ENCODE measurements at places on chromosomes 5 and 9.

DNA sequence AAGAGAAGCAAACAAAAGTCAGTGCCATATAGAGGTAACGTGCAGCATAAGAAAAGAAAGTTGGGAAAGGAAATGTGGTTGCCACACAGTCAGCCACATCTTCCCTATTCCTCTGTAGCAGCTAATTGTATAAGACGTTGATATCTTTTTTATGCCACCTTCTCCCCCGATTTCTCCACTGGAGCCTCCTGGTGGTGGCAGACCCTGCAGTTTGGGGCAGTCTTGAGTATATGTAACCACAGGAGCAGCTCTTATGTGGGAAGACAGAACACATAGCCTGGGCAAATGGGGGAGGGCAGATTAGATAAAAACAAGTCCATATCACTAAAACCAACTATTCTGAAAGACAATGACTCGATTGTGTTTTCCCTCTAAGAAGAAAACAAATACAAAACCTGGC is 99.7 kb downstream of the PLCXD3 start:
- no peak overlapping the region for H3K27ac ChIP-seq
- DNase-seq, result peak; percentile 42
- no peaks in the 10 kb centered on the region for H3K36me3 ChIP-seq
- H3K4me3 ChIP-seq, result no peak overlapping the region

- H3K4me1 ChIP-seq, result no peaks in the 10 kb centered on the region
- peaks cover 2% of the 10 kb centered on the region for H3K36me3 ChIP-seq
- DNase-seq, result no peak
These were observed 103.4 kb upstream of the RASEF start for GRCh38 chr9:83166372-83166771.

DNA sequence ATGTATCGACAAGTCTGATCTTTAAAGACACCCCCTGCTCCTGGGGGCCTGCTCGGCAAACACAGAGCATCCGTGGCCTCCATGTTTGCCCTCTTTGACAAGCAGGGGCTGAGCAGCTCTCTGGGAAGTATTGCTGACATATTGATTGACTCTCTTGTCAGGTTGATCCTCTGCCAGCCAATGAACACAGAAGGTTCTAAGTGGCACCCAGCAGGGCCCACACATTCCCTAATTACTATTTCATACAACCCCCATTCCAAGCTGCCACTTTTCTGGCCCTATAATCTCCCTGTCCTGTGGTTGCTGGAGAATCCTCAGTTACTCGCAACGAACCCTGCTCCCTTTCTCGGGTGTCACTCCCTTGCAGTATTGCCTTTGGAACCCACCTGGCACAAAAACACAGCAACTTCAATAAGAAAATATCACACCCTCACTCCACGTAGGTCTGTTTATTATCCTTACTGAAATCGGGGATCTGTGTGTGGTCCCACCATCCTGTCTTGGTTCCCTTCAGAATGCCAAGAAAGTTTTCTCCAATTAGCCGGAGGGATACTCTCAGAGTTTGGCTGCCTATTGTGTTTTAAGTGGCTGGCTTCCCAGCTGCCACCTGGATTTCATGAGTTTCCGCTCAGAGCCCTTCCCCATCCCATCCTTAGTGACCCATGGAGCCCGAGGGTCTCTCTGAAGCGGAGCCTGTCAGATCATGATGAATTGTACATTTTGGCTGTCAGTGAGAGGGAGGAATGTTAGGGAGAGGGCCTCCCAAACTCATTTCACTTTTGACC is 249.0 kb upstream of the WWC1 start:
- H3K4me3 ChIP-seq, result no peak overlapping the region
- no peak for DNase-seq
- H3K4me1 ChIP-seq, result peaks cover under 1% of the 10 kb centered on the region
- no peak overlapping the region for H3K27ac ChIP-seq

DNA sequence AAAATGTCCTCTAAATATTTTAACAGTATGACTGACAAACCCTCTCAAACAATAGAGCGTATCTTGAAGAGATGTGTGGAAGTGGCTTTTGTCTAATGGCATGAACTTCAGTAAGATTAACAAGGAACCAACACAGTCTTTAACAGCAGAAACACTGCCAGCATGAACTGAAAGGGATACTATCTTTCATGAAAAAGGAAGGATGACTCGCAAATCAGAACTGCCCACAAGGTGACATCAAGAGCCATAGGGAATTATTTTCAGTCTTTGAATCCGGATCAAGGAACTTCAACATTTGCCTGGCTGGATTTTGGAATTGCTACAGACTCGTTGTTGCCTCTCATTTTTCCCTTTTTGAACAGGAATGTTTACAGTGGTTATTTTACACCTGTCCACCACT is 5.1 kb upstream of the HEXB start:
- no peak for DNase-seq
- H3K27ac ChIP-seq, result no peak overlapping the region
- no peak overlapping the region for H3K4me3 ChIP-seq
- no peaks in the 10 kb centered on the region for H3K36me3 ChIP-seq
- no peaks in the 10 kb centered on the region for H3K4me1 ChIP-seq

- no peaks in the 10 kb centered on the region for H3K36me3 ChIP-seq
- no peak overlapping the region for H3K4me3 ChIP-seq
- H3K4me1 ChIP-seq, result no peaks in the 10 kb centered on the region
- no peak overlapping the region for H3K27ac ChIP-seq
- H3K27me3 ChIP-seq, result no peaks in the 10 kb centered on the region
- no peak for DNase-seq
These were observed 129.8 kb downstream of the MACROH2A1 start for GRCh38 chr5:135269199-135269598.

GRCh38 chr5:122195802-122196394 is 66.6 kb downstream of the ZNF474 start:
- no peaks in the 10 kb centered on the region for H3K36me3 ChIP-seq
- no peaks in the 10 kb centered on the region for H3K27me3 ChIP-seq
- no peak overlapping the region for H3K4me3 ChIP-seq
- peak; percentile 37 for DNase-seq
- no peaks in the 10 kb centered on the region for H3K4me1 ChIP-seq
- no peak overlapping the region for H3K27ac ChIP-seq

DNA sequence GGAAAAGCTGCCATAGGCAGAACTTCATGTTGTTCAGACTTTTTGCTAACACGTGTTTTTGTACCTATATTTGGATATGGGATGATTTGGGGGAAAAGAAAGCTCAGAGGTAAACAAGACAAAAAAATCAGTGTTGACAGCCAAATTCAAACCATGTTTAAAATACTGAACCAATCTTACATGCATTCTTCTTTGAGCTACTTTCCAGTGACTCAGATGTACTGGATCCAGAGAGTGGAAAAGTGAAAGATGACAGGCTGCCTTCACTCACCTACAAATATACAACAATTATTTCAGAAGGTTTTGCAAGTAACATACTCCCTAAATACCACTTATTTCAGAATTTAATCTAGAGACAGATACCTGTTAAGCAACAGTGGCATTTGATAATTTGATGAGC is 165.7 kb downstream of the MPDZ start:
- peaks cover 16% of the 10 kb centered on the region for H3K36me3 ChIP-seq
- no peak overlapping the region for H3K27ac ChIP-seq

GRCh38 chr9:107945493-107945892 is 455.9 kb upstream of the KLF4 start:
- H3K27me3 ChIP-seq, result no peaks in the 10 kb centered on the region
- no peak overlapping the region for H3K27ac ChIP-seq
- H3K36me3 ChIP-seq, result peaks cover 6% of the 10 kb centered on the region
- no peak for DNase-seq

GRCh38 chr5:179411161-179411841 is 66.0 kb upstream of the ADAMTS2 start:
- H3K27me3 ChIP-seq, result no peaks in the 10 kb centered on the region
- no peak overlapping the region for H3K4me3 ChIP-seq
- H3K36me3 ChIP-seq, result peaks cover 5% of the 10 kb centered on the region
- no peak overlapping the region for H3K27ac ChIP-seq
- no peak for DNase-seq

- DNase-seq, result no peak
- no peaks in the 10 kb centered on the region for H3K4me1 ChIP-seq
- no peak overlapping the region for H3K27ac ChIP-seq
- no peaks in the 10 kb centered on the region for H3K36me3 ChIP-seq
- no peaks in the 10 kb centered on the region for H3K27me3 ChIP-seq
- no peak overlapping the region for H3K4me3 ChIP-seq
These were observed 34.2 kb downstream of the PLPPR1 start for GRCh38 chr9:101062686-101063085.

DNA sequence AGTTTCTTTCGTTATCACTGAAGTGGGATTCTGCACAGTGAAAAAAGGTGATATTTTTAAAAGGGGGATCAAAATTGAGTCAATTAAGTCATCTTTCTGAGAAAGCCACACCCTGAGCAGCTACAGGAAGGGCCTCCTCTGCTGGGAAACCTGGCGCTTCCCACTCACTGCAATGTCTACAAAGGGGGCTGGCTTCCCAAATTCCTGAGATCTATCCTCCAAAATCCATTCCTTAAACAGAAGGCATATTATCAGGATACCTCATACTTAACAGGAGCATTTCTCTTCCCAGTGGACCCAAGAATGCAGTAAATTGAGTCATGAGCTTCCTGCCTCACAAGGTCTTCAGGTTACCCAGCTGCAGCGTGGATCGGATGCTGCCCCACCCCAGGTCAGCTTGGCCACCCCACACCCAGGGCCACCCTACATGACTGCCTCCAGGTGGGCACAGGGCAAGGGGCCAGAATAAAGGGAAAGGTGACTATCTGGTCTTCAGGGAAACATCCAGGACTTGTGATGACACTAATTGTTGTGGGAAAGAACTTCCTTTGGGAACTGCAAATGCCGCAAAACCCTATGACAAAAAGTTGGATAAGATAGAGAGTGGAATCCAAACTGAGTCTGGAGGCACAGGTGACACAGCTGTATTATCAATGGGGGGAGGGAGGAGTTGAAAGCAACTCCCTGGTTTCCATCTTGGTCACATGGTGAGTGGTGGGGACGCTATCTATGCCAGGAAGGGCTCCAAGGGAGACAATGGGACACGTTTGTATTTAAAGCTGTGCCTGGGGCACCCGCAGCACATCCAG is 42.3 kb downstream of the ROR2 start:
- no peak overlapping the region for H3K27ac ChIP-seq
- DNase-seq, result no peak
- H3K27me3 ChIP-seq, result no peaks in the 10 kb centered on the region
- no peak overlapping the region for H3K4me3 ChIP-seq
- no peaks in the 10 kb centered on the region for H3K36me3 ChIP-seq

DNA sequence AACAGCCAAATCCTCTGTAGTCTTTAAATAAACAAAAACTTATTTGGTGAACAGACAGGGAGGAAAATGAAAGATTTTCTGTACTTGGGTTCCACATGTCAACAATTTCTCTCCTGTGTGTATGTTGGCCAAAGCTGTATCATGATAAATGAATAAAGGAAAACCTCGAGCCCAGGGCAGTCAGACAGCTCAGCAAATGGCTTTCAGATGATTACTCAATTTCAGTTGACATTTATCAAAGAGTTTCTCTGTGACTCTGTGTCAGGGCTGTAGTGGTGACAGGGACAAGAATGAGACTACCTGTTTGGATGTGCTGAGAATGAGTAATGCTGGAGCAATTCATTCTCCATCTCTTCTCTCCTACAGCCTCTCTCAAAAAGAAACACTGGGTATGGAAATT is 45.7 kb upstream of the PTGS1 start:
- DNase-seq, result no peak
- H3K4me3 ChIP-seq, result no peak overlapping the region

All from H9 (cell line).